T-helper 17 cell (primary cell): ENCODE measurements at places on chromosomes 1 and 21.

DNA sequence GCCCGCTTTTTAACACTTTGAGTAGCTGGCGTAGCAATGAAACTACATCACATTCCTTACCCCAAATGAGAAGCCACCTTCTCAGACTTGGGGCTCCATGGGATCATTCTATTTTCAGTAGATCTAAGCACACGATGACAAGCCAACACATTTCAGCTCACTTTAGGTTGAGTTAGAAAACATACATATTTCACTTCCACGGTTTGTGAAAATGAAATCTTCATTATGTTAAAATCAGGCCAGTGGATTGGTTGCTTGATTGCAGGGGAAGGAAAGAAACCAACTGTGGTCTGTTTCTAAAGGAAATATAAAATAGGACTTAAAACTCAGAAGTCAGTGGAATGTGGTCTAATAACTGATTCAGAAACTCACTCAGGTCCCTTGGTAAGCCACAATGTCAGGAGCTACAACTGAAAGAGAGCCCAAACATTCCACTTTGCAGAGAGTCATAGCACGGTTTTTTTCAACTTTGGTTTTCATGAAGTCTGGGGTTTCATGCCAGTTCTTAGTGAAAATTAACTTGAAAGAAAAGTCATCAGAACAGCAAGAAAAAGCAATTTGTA is 82.3 kb upstream of the TIAM1 start:
- no peak for DNase-seq

DNA sequence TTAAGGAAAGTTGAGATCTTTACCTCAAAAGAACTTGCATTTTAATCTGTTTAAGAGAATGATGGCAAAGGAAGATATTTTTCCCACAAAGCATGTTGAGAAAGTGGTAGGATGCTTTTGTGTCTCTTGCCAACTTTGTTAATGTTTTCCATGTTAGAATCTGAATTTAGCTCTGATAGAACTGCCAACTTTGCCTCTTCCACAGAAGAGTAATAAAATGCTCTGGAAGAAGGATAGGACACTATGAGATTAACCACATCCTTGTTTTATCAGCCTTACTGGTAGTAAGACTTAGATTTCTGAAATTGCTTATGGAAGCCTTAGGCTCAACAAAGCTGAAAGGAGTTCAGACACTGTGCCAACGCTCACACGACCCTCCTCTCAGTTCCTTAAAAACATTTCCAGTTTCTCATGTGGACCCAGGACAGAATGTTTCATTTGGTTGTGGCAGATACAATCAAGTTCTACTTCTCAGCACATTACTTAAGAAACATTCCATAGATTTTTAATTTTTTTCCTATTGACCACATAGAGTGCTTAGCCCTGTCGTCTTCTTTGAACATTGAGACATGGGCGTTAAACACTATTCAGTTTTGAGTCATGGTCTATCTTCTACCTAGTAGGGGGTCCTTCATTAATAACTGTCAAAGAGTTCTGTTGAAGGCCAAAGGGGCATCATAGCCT is 59.0 kb downstream of the MTR start:
- no peak for DNase-seq

GRCh38 chr1:40382108-40382460 is 8.6 kb downstream of the SMAP2 start:
- no peak for DNase-seq

GRCh38 chr1:230749150-230749549 is 2.0 kb downstream of the CAPN9 start:
- DNase-seq: no peak

- no peak for DNase-seq
These were observed 12.7 kb downstream of the RHEX start for GRCh38 chr1:206065547-206066145.

GRCh38 chr21:37224861-37225839 is 42.0 kb downstream of the VPS26C start:
- no peak for DNase-seq

DNA sequence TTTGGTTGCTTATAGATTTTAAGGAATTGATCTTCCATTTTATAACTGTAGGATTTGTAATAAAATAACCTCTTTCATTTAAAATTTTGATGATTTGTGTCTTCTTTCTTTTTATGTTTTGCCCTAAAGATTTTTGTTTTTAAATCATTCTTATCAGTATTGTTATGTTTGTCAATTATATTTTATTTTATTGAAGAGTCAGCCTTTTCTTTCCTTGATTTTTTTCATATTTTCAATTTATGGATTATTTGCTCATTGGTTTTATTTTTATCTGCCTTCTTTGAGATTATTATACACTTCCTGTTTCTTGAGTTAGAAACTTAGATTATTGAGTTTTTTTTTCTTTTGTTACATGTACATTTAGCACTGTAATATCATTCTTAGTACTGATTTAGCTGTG is 233.4 kb upstream of the BRINP3 start:
- DNase-seq: no peak

DNA sequence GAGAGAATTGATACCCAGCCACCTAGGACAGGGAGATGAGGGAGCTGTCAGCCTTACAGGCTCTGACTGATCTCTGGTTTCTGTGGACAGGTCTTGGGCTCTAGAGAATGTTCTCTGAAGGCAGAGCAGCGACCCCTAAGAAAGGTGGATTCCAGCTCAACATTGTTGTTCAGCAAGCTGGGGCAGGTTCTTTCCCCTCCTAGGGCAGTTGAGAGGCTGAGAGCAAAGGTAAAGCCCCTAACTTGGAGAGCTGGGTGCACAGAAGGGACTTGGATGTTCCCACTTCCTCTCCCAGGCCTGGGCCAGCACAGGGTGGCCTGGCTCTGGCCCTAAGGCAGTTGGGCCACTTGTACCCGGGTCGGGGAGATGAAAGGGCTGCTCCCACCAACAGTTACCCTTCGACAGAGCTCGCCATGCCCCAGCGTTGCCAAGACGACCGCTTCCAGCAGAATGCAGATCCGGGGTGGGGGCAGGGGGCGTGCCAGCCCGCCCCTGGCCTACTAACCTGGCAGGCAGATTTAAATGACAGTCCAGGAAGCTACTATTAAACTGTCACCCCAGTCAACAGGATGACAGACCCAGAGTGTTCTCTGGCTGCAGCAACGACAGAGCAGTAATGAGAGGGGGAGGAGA is 31.6 kb downstream of the LRP8 start:
- DNase-seq: peak; percentile 17

DNA sequence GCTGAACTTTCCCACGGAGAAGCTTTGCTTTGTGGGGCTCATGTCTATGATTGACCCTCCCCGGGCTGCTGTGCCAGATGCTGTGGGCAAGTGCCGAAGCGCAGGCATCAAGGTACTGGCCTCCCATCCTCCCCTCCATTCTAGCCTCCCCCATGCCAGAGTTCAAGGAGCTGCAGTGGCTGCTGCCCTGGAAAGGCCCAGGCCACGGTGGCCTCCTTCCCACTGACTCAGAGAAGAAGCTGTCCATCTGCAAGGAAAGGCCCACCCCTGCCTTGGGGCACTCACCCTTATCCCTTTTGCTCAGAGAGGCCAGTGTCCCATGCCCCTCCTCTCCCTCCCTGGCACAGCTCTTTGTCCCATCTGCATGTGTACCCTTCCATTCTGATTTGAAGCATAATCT is 14.9 kb downstream of the ATP1A2 start:
- DNase-seq: no peak

DNA sequence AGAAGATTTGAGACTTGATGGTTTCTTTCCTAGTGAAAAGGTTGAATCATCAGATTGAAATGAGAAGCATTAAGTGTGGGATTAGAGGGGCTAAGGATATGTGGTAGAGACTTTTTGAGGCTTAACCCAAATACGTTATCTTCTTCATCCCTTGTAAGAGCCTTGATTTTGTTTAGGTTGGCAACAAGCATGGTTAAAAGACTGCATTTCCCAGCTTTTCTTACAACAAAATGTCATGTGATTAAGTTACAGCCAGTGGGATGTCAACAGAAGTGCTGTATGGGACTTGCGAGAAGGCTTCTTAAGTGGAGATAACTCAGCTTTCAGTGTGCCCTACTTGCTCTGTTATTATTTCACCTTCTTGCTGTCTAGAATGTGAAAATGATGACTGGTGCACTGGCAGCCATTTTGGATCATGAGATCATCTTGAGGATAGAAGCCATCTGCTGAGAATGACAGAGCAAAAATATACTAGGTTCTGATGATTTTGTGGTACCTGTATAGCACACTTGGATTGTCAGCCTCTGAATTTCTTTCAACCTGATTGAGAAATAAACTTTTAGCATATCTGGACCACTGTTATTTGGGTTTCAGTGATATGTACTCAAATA is 41.3 kb upstream of the GNG12 start:
- no peak for DNase-seq

- no peak for DNase-seq
These were observed 510.2 kb downstream of the KCNT2 start for GRCh38 chr1:196098000-196098399.

DNA sequence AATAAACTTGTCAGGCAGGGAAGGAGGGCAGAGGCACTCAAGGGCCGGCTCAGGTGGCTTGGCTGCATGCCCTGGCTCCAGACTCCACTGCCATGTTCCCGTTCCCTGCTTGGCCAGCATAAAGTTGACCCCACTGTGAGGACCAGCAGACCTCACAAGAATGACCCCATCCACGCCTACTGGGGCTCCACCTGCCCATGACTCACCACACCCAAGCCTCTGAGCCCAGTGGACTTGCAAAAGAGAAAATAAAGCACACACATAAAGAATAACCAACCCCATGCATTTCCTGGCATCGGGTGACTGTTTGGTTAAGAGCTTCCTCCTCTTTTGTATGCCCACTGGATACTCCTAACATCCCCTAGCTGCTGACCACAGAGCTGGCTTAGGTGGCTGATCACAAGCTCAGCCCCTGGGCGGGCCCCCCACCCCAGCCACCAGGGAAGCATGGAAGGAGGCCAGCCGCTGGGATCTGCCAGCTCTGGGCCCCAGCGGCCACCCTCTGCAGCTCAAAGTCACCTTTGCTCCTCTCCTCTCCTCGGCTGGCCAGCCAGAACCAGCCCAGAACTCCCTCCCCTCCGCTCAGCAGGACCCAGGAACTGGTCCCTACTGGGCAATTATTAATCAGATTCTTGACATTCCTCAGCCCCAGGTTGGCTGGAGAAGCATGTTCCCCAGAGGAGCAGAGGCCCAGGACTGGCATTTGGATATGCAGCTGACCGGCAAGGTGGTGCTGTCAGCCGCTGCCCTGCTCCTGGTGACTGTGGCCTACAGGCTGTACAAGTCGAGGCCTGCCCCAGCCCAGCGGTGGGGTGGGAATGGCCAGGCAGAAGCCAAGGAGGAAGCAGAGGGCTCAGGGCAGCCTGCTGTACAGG is at the start of gene KLHDC7A:
Gene KLHDC7A, plus strand, starts transcription at position 616 of the 875 bp plus-strand sequence. Its CDS starts 52 bp downstream, at position 668.
- no peak for DNase-seq

DNA sequence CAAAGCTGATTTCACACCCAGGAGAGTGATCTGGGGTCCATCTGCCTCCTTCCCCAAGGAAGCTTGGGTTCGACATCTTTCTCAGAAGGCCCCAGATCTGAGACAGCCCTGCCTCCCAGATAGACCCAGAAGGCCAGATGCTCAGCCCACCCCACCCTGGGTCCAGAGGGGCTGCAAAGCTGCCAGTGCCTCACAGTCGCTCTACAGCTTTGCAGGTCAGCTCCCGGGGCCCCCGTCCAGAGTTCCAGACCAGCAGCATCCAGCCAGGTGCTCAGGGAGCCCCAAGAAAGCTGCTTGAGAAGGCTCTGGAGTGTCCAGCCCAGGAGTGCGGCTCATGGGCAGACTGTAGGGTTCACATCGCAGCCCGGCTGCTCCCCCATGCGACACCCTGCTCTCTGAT is 142.8 kb upstream of the ARHGEF16 start:
- no peak for DNase-seq

GRCh38 chr1:224852901-224853568 is 76.4 kb upstream of the DNAH14 start:
- no peak for DNase-seq

- no peak for DNase-seq
These were observed 40.8 kb downstream of the CBS start for GRCh38 chr21:43034826-43035225.

DNA sequence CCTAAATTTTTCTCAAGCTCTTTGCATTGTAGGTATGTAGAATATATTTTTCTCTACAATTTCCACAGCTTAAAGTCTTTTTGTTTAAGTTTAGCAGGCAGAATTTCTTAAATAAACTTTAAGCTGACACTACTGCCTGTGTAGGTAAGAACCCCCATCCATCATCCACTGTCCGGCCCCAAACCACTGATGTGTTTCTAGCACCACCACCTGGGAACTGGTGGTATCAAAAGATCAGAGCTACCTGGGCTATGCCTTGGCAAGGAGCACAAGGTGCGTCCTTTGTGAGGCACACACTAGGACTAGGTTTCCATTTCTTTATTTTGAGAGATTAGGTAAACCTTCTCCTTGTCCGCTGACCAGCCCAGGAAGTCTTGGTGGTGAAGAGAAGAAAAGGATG is 10.5 kb upstream of the LELP1 start:
- no peak for DNase-seq

- no peak for DNase-seq
These were observed 95.7 kb upstream of the PALMD start for GRCh38 chr1:99550198-99550597.

- no peak for DNase-seq
These were observed 20.5 kb upstream of the KCNE2 start for GRCh38 chr21:34343347-34343746.

DNA sequence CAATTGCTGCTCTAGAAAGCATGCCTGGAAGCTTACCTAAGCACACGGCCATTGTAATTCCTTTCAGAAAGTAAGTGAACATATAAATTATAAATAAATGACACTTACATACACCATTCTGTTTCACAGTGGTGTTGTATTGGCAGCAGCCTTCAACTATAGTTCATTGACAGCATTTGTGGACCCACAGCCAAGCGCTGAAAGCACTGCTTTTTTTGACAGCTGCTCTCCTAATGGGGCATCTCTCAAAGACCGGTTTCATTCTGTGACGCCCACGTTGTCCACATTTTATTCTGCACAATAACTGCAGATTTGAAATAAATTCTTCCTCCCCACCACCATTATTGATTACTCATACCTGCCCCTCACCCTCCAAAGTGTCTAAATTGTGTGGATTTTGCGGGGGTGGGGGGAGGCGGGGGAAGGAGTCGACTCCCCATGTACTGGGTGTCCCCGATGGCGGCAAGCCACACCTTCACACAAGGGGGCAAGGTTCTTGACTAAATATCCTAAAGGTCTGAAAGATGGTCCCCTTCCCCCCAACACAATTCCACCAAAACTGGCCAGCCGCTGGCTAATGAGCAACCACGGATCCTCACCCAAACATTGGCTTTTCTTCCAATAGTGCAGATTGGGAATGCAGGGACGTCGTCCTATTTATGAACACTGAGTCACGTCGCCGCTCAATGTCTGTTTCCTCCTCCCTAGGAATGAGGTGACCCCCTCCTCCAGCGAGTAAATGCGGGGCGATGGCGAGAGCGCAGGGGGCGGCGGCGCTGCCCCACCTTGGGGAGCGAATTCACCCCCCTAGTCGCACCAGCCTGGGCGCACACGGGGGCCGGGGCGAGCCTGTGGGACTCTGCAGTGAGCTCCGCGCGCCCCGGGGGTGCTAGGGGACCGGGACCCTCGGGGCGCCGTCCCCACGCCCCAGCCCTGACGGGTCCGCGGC is 960 bp downstream of the RCAN1 start:
- DNase-seq: no peak

- no peak for DNase-seq
These were observed 610 bp downstream of the RBM8A start for GRCh38 chr1:145926686-145927062.

- no peak for DNase-seq
These were observed 114.1 kb downstream of the LHX4 start for GRCh38 chr1:180343921-180344769.

GRCh38 chr1:2506007-2506860 is 20.2 kb downstream of the PANK4 start:
- no peak for DNase-seq
